ENCODE measurements at places on chromosomes 6 and 20.
A peak's percentile ranks its signal among the peaks of the same experiment; 100 is the strongest.

GRCh38 chr6:710601-711571, 17.9 kb upstream of the EXOC2 start:
- peak; percentile 54 for DNase-seq

DNA sequence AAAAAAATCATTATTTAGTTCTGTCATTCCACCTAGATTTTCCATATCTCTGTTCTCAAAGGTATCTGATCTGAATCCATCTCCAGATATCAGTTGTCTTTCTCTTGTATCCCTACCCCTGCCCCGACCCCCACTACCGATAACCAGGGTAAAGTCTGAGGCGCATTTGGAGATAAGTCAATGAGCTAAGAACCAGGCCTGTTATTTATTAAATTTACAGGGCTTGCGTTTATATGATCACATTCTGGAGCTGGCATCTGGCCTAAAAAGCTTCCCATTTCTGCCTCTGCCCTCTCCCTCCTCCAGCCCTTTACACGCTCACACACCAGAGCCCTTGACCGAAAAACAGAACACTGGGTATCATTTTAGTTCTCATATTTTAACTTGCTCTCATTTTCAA, 144.7 kb downstream of the ALDH8A1 start:
- no peak for DNase-seq

DNA sequence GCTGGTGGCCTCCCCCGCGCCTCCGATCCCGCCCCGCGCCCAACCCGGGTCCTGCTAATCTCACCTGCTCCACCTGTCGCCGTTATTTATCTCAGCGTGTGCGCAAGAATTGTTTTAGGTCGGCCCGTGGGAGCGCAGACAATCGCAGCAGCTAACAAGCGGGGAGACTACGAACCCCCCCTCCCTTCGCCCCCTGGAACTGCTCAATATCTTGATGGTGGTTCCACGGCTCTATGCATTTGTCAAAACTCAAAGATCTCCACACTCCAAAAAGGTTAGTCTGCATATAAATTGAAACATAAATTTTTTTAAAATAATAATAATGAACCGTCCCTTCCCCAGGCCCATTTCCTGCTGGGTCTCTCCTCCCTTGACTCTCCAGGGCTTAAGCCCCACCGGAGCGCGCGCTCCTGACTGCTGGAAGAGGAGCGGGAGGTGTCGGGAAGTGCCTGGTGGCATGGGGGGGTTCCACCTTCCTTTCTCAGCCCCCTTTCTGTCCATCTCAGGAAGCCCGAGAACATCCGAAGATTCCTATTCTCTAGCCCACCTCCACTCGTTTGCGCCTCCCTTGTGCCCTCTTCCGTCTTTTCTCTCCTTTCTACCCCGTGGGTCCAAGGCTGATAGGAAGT, 1.6 kb upstream of the MDGA1 start:
- DNase-seq, result no peak

DNA sequence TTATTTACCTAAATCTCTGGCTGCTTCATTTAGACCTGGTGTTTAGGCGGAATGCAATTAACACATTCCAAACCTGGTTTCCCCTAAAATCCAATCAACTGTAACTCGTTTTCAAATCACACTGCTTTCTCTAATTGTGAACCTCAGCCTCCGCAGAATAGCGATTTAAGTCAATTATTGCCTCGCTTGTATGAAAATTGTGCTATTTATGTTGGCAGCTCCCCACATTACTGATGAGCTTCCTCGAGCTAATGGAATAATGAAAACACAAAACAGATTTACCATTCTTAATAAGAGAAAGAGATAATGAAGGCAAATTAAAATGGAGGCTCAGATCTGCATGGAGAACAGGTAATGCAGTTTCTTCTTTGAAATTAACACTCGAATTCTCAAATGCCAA, 67.9 kb downstream of the SLC2A10 start:
- DNase-seq, result no peak

DNA sequence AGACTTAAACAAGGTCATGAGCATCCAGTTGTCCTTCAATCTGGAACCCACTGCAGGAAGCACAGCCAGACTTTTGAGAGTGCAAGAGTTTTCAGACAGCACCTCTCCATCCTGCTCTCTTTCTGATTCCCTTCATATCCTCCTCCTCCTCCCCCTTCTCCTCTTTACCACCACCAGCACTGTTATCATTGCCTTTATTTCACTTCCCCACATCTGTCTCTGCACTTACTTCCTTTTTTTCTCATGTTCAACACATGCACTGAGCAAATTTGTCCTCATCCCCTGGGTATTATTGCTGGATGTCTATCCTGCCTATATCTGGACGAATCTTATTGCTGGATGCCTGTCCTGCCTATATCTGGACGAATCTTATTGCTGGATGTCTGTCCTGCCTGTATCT, 554.8 kb downstream of the DHX35 start:
- DNase-seq, result no peak

DNA sequence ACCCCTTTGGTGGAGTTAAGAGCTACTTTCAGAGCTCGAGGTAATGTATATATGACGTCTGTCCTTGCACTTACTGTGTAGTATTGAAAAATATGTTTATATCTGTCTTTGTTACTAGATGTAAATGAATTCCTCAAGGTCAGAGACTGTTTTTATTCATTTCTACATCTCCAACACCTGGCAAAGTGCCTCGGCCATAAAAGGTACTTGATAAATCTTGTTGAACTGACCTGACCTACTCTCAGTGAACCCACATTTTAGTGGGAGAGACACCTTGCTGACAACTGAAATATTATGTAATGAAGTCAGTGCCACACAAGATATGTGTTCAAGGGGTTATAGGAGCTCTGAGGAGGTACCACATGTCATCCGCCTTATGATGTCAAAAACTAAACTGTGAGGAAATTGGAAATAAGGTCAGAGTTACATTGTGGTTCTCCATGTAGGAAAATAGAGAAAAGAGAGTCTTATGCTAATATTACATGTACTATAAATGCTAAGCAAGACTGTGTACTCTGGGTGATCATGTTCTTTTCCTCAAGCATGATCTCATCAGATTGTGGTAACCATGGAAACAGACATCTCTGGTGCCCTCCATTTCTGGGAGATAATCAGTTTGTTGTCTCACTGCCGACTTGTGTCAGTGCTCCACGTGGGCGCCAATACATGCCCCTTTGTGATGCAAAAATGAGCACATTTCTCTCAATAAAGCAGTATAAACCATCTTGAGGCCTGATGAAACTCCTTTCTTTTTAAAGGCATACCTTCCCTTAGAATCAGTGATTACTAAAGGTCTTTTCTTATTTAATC, 5.7 kb upstream of the TMEM30A start:
- DNase-seq, result peak; percentile 38

DNA sequence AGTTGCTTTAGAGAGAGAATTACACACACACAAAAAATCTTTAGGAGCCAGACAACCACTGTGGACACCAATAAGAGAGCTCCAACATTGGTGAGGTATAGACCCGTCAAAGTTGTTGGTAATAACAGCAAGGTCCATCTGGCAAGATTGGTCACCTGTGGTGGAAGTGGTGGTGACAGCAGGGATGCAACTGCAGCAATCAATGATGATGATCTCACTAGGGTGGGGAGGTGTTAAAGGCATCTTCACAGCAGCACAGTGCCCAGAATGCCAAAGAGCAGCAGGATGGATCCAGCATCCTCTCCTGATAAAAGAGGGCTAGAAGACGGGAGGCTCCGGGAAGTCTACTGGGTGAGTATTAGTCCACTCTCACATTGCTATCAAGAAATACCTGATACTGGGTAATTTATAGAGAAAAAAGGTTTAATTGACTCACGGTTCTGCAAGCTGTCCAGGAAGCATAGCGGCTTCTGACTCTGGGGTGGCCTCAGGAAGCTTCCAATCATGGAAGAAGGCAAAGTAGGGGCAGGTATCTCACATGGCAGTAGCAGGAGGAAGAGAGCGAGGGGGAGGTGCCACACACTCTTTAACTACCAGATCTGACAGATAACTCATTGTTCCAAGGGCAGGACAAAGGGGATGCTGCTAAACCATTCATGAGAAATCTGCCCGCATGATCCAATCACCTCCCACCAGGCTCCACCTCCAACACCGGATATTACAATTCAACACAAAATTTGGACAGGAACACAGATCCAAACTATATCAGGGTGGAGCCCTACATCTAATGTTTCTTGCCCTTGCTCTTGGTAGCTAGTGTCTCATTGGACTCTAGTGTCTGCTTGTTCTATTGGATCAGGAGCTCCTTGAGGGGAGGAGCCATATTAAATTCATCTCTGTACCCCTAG, 48.9 kb downstream of the KLHL31 start:
- no peak for DNase-seq

DNA sequence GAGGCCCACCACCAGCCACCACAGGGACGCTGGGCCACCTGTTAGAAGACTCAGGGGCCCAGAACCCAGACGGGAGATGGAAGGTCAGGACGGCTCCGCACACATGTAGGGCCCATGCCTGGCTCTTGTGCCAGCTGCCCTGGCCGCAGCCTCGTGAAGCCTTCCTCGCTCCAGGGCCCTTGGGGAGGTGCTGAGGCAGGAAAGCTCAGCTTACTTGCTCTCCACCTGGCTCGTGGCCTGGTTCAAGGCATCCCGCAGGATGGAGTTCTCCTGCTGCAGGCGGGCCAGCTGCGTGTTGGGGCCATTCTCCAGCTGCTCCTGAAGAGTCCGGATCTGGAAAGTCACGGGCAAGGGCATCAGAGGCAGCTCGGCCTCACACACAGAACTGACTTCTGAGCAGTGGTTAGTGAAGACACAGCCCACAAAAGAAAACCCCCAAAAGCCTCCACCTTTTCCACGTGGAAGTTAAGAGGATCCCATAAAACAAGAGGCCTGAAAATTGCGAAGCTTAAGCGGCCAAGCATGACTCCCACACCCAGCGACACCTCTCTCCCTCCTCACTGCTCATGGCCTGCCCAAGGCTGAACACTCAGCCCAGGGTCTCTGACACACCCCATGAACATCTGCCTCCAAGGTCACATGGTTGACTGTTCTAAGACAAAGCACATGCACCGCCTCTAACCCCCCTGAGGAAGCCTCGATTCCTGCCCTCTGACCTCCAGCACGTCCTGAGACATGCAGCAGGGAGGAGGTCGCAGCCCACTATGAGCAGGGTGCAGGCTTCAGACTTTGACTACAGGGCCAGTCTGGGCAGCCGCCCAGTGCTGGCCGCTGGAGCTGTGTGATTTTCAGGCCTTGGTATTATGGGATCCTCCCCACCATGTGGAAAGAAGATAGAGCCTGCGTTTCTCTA, 46.5 kb downstream of the RRBP1 start:
- no peak for DNase-seq
